Activated CD4-positive, alpha-beta T cell treated with anti-CD3 and anti-CD28 coated beads, Interleukin-2, amount 50 U/mL, for 24 hours (primary cell): ENCODE measurements at places on chromosomes 16 and 17.

DNA sequence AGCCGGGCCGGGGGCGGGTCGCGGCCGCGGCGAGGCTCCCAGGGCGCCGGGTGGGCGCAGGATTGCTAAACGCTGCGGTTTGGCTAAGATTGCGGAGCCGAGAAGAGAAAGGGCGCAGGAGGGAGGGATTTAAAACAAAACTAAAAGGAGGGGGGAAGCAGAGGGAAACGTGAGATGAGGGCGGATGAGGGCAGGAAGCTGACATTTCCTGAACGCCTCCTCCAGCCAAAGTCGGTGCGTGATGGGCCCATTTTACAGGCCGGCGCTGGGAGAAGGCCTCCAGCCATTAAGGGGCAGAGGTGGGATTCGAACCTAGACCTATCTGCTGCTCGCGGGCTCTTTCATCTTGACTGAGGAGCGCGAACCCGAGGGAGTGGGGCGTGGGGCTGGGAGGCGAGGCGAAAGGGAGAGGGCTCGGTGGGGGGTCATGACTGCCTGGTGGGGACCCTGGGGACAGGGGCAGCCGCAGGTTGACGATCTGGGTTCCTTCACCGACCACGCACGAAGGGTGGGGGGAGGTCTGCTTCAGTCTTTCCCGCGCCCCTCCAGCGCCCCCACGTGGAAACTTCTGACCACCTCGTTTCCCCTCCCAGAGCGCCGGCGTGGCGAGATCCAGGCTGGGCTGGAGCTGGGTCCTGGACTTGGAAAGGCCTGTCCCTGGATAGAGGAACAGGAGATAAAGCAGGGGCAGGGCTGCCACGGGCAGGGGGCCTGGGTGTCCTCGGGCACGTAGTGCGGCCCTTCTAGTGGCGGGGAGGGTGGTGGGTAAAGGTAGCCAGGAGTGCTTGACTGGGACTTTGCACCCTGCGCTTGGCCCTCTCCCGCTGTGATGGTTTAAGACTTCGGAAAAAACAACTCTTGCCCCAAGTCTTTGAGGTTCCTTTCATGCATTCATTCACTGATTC is 3.8 kb upstream of the TAC4 start:
- DNase-seq: peak; percentile 35

- no peak for DNase-seq
Observed at GRCh38 chr16:70682239-70683145, 3.4 kb downstream of the MTSS2 start.

DNA sequence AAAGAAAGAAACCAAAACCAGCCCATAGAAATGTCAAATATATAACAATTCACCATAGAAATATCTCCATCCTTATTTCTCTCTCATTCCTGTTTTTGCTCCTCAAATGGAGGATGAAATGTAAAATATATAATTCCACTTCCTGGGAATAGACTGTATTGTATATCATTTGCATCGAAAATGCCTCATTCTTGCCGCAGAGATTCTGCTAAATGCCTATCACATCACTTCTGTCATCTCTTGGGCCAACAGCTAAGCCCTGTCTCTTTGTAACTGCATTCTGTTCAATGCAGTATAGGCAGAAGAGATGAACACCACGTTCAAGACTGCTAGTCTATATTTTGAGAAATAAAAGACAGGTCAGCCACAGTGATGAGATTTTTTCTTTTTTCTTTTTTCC is 956.3 kb upstream of the SOX9 start:
- DNase-seq: no peak

DNA sequence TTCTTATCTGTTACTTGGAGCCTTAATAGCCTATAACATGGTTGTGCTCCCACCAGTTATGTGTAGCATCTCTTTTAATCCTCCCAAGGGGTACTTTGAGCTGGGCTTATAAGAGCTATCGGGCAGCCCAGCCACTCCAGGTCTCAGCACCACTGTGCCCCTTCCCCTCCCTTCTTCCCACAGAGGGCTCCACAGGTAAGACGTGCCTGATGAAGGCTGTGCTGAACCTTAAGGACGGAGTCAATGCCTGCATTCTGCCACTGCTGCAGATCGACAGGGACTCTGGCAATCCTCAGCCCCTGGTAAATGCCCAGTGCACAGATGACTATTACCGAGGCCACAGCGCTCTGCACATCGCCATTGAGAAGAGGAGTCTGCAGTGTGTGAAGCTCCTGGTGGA is 7.0 kb downstream of the TRPV2 start:
- DNase-seq: no peak

DNA sequence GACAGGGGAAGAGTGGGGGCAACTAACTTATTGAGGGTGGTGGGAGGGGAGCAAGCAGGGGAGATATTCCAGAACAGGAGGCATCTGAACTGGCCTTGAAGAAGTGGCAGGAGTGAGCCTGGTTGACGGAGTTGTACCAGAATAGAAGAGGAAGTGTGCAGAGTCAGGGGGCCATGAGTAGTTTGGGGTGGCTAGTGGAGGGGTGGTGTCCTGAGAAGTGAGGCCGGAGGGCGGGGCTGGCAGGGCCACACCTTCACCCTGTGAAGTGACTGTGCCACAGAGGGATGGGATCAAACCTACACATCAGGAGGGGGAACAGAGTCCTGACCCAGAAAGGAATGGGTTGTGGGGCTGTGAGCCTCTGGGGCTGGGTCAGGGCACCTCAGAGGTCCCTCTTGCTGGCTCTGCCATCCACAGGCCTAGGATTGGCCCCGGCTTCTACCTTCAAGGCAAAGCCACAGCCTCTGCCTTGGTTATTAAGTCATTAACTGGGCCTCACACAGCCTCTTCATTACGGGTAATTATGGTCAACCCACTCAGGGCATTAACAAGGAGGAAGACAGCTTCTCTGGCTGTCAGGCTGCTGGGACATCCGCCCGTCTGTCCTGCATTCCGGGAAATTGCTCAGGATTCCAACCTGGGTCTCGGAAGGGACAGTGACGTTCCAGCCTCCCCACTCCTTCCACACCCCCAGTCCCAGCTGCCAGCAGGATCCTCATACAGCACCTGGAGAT is 12.7 kb downstream of the SPNS2 start:
- no peak for DNase-seq

GRCh38 chr17:4215882-4216570 is 47.8 kb downstream of the ANKFY1 start:
- DNase-seq: no peak

DNA sequence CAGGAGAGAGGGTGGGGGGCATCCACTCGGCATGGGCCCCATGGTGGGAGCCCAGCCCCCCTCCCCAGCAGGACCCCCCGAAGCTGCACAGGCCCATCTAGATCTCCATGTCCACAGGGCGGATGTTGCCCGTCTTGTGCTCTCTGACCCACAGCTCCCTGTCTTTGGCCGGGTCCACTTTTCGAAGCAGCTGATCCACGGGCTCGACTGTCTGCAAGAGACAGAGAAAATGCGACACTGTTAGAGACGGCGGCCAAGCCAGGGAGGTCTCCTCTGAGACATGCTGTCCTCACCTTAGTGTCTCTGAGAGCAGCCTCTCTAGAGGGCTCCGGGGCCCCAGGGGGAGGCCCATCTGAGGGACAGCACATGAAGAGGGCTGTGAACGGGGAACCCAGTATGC is 12.1 kb upstream of the RCVRN start:
- no peak for DNase-seq

DNA sequence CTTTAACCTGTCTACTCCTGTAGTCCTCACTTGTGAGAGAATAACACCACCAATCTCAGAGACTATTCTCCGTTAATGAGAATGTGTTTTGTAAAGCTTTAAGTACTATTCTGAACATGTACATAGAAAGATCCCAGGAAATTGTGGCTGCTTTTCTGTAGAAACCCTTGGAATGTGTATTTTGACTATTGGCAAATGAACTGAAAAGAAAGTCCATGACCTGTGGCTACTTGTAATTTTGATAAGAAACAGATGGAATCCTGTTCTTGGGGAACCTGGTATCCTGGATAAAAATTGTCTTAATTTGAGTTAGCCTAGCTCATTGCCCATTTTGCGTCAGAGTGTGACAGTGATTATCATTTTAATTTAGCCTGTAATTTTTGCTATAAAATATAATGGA is 9.1 kb downstream of the CTCF start:
- no peak for DNase-seq

- DNase-seq: no peak
Observed at GRCh38 chr17:31320241-31320640, 1.2 kb downstream of the EVI2A start.

DNA sequence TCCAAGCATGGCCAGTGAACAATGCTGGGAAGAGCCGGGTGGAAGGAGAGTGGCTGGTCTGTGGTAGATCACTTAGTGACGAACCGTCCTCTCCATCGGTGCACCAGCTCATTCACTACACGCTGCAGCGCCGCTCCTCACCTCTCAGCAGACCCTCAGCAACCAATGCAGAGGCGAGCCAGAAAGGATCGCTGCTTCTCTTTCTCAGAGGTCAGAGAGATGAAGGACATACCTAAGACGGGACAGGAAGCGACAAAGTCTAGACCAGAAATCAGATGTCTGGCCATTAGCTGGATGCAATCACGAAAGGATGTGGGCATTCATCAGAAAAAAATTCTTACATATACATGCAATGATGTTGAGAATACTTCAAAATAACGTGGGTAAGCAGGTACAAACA is 26.9 kb downstream of the NSMCE1 start:
- DNase-seq: no peak

DNA sequence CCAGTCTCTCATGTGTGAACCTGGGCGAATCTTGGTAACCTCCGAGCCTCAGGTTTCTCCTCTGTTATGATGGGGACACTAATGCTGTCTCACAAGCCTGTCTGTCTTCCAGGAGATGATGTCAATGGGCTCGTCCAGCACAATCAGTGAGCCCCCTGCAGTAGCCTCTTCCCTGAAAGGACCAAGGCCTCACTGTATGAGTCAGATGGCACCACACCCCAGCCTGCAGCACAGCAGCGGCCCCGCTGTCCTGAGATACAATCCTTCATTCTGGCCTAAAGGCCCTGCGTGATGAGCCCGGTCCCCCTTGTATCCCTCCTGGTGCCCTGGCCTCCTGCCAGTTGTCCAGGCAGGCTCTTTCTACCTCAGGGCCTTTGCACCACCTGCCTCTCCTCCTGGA is 234.4 kb downstream of the IRF8 start:
- DNase-seq: no peak

DNA sequence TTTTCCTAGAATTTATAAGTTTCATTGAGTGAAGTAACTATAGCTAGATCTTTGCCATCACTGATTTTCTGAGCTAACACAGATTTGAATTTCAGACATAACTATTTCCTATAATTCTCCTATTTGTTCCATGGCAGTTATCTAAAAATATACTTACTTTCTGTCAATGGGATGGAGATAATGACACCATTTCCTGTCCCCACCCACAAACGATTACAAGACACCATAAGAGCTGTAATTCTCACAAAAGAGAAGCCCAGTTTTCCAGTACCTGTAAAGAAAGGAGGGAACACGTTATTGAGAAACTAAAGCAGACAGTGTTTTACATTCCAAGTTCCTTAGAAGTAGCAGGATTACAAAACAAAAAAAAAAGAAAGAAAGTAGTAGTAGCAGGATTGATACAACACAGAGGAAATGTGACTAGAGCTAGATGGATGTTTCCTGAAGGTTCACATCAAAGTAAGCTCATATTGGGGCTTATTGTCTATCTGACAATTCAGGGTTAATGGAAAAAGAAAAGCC is 110.9 kb upstream of the TOB1 start:
- no peak for DNase-seq

DNA sequence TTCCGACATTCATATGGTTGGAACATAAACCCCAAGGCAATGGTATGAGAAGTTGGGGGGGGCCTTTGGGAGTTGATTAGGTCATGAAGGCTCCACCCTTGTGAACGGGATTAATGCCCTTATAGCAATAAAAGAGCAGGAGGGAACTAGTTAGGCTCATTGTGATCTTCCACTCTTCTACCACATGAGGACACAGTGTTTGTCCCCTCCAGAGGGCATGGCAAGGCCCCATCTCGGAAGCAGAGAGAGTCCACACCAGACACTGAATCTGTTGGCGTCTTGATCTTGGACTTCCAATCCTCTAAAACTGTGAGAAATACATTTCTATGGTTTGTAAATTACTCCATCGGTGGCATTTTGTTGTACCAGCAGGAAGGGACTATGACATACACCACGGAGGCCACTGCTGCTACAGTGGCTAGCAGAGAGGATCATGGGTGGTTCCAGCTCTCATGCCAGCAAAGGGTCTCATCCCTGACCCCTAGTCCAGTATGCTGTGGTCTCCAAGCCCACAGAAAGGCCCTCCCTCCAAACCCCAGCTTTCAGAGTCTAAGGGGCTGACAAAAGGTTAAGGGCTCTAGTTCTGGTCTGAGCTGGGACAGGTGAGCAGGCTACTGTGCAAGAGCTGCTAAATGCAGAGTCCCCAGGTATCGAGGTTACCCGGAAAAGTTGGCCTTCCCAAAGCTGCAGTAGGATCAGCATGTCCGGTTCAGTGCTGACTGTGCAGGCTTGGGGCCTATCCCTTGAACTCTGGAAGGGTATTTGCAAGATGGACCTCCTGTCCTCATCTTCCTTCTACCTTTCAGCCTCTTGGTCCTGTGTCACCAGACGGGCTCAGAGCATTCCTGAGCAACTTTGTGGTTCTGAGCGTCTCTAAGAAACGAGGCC is 12.2 kb downstream of the CCR7 start:
- no peak for DNase-seq

- no peak for DNase-seq
Observed at GRCh38 chr16:86320237-86320595, 190.1 kb upstream of the FOXF1 start.

DNA sequence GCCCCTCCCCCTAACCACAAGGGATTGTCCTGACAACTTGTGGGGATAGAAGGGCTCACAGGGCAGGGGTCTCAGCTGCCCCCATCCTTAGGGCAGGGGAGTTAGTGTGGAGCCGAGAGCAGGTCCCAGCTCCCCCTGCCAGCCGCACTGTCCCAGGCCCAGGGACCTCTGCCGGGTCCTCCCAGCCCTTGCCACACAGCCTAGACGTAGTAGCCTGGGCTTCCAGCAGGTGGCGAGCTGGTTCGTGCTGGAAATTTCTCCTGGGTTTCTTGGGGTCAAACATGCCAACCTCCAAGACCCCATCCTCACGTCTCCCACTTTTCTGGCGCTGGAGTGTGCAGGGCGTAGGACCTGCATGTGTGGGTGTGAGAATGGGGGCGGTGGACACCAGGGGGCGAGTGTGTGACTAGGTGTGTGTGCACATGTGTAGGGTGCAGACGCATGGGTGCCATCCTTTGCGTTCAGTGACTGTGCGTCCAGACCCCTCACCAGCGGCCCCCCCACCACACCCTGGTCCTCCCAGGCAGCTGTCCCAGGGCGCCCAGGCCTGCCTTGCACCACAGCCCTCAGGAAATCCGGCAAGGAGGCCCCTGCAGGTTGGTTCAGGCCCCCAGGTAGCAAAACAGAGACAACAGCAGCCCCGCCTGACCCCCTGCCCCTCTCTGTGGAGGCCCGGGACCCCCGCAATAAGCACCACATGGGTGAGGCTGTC is 29.5 kb downstream of the SBK1 start:
- no peak for DNase-seq

DNA sequence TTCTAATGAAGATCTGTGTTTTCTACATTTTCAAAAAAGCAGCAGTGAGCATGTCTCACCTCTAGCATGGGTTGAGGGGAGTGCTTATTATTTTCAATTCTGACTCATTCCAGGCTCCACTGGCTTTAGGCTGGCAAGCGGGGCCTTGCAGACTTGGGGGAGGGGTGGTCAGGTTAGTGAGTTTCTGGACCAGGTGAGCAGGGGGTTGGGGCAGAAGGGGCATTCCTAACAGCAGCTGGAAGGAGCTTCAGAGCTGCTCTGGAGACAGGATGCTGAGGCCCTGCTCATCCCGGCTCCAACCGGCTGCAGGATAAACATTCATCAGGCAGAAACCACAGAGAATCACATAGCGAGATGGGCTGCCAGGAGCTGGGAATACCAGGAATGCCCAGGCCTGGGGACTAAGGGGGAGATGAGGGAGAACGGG is 10.5 kb upstream of the KRT19 start:
- no peak for DNase-seq

- DNase-seq: no peak
Observed at GRCh38 chr17:70608957-70609356, 439.6 kb downstream of the KCNJ2 start.
